ENCODE measurements at places on chromosomes 5 and 9. TPM values are rescaled to one million over a fixed set of nuclear protein-coding genes. Genes with fewer than 3 reads are reported as not detected.

DNA sequence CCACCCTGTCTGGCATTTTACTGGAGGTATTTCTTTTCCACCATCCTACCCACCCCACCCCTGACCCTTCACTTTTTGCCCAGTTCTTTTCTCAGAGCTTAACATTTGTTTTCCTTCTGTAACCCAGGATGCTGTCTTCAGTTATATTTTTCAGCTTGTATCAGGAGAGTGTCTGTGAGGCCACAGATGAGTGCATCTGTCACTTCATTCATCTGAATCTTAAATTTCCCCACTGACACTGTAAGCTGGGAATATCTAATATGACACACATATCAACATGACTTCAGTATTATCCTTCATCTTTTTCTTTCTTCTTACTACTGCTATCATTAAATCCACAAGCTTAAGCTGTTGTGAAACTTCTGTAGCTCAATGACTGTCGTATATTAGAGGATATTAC is 4.9 kb downstream of the MARCHF3 start:
- DNase-seq = no peak
- peaks cover 6% of the 10 kb centered on the region for H3K4me1 ChIP-seq
- H3K27me3 ChIP-seq = no peaks in the 10 kb centered on the region
- no peak overlapping the region for H3K4me3 ChIP-seq
- no peaks in the 10 kb centered on the region for H3K36me3 ChIP-seq

DNA sequence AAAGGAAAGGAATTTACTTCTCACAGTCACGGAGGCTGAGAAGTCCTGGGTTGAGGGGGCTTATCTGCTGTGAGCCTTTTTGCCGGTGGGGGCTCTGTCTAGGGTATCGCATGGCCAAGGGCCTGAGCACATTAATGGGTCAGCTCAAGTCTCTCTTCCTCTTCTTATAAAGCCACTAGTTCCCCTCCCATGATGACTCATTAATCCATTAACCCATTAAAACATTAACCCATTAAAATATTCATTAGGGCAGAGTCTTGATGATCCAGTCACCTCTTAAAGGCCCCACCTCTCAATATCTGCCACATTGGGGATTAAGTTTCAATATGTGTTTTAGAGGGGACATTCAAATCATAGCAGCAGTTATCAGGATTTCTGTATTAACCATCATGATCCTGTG is 406.3 kb downstream of the SPOCK1 start:
- H3K27ac ChIP-seq = no peak overlapping the region
- H3K4me3 ChIP-seq = no peak overlapping the region
- no peaks in the 10 kb centered on the region for H3K36me3 ChIP-seq

GRCh38 chr5:159458217-159458711 is 128.0 kb upstream of the IL12B start:
- H3K36me3 ChIP-seq = no peaks in the 10 kb centered on the region
- H3K4me1 ChIP-seq = no peaks in the 10 kb centered on the region
- no peak for DNase-seq
- H3K27ac ChIP-seq = no peak overlapping the region
- H3K27me3 ChIP-seq = no peaks in the 10 kb centered on the region
- H3K4me3 ChIP-seq = no peak overlapping the region

DNA sequence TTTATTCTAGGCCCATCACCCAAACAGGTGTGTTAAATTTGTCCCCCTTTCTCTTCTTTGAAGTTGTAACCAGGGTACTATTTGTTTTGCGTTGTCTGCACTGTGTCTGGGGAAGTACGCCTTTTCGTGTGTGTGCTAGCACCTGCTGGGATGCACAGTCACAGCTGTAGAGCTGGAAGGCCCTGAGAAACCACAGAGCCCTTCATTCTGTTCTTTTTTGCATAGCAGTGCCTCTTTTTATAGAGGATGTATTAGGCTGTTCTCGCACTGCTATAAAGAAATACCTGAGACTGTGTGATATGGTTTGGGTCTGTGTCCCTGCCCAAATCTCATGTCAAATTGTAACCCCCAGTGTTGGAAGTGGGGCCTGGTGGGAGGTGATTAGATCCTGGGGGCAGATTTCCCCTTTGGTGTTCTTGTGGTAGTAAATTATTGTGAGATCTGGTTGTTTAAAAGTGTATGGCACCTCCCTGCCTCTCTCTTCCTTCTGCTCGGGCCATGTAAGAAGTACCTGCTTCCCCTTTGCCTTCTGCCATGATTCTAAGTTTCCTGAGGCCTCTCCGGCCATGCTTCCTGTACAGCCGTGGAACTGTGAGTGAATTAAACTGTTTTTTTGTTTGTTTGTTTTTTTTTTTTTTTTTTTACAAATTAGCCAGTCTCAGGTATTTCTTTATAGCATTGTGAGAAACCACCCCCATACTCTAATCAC is 14.0 kb downstream of the SEC61B start:
- H3K27me3 ChIP-seq = no peaks in the 10 kb centered on the region
- no peak overlapping the region for H3K4me3 ChIP-seq
- no peaks in the 10 kb centered on the region for H3K36me3 ChIP-seq
- no peaks in the 10 kb centered on the region for H3K4me1 ChIP-seq
- DNase-seq = no peak

DNA sequence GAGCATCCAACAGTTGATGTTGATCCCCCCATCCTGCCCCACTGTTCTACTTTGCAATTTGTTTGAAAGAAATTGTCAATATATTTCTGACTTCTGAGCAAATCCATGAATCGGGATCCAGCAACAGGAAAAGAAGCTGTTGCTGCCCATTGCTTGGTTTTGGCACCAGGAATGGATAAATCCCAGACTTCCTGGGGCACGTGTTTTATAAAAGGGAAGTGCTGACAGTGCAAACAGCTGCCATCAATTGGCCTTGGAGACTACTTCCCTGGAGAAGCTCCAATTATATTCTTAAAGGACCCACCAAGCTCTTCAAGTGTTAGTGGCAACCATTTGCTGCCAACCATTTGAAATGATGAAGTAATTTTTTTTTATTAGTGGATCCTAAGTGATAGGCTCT is 13.7 kb downstream of the STK32A start:
- H3K27me3 ChIP-seq = no peaks in the 10 kb centered on the region
- DNase-seq = no peak
- H3K4me1 ChIP-seq = no peaks in the 10 kb centered on the region
- no peaks in the 10 kb centered on the region for H3K36me3 ChIP-seq
- no peak overlapping the region for H3K27ac ChIP-seq
- H3K4me3 ChIP-seq = no peak overlapping the region

GRCh38 chr9:94806307-94806893 is 79.9 kb downstream of the AOPEP start:
- no peaks in the 10 kb centered on the region for H3K27me3 ChIP-seq
- H3K36me3 ChIP-seq = no peaks in the 10 kb centered on the region
- no peak for DNase-seq
- no peak overlapping the region for H3K4me3 ChIP-seq

DNA sequence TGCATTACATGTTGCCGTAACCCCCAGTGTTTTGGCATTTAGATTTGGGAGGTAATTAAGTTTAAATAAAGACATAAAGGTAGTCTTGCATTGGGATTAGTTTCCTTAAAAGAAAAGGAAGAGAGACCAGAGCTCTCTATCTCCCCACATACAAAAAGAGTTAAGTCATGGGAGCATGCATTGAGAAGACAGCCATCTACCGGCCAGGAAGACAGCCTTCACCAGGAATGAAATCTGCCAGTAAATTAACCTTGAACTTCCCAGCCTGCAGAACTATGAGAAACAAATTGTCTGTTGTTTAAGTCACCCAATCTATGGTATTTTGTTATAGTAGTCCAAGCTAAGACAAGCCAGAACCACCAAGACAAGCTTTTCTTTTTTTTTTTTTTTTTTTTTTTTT is 567.0 kb upstream of the CDH18 start:
- no peak overlapping the region for H3K4me3 ChIP-seq
- peak; percentile 20 for DNase-seq

- H3K4me3 ChIP-seq = no peak overlapping the region
- H3K27ac ChIP-seq = no peak overlapping the region
- no peak for DNase-seq
- H3K27me3 ChIP-seq = no peaks in the 10 kb centered on the region
Observed at GRCh38 chr5:41789434-41789833, 80.8 kb downstream of the OXCT1 start.

ADAMTSL1 gene
- 6.7 TPM for total RNA-seq
